ENCODE measurements at places on chromosomes 1 and 21.

DNA sequence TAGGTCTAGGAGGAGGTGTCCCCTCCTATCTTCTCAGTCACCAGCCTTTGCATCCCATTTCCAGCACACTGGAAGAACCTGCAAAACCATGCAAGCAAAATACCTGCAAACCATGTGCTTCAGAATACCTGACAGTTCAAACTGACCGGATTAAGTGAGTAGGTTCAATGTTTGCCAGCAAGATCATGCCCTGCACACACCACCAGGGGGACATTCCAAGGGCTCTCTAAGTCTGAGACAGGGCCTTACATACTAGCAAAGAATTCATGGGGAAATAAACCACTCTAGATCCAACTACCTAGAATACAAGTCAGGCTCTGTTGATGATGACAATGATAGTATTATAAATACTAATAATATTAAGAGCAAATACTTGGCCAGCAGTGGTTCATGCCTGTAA is 27.6 kb downstream of the INPP5B start:
- DNase-seq, result no peak

DNA sequence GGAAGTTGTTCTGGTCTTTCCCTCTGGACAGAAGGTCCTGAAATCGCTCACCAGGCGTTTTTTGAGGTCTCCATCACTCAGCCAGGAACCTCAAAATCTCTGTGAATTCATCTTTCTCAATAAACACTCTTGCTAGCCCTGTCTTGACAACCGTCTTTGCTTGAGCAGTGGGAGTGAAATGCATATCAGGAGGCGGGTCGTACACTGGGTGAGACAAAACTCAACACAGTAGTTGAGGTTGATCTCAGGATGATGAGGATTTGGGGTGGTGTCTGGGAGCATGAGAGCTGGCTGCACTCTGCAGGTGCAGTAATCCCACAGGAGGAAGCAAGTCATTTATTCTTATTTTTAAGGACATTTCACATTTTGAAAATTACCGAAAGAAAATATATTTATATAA is 1.9 kb downstream of the GPR25 start:
- DNase-seq, result no peak

DNA sequence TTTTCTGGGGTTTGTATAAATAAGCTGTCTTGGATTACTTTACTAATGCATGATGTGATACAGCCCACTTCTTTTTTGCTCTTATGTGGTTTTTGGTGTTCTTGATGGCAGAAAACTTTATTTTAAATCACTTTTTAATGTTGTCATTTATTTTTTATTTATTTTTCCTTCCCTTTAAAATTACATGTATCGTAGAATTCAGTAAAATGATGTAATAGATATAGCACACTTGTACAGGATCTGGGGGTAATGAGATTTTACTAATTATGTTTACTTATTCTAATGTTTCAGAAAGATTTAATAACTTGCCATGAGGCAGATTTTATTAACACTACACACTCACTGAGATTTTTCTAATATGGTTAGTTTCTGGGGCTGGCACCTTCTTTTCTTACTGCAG is 701 bp upstream of the B3GALT2 start:
- DNase-seq, result no peak

GRCh38 chr1:244077473-244078220 is 26.6 kb downstream of the ZBTB18 start:
- DNase-seq, result no peak

- DNase-seq, result no peak
Measured at GRCh38 chr21:43797415-43797814, 8.0 kb downstream of the RRP1 start.

DNA sequence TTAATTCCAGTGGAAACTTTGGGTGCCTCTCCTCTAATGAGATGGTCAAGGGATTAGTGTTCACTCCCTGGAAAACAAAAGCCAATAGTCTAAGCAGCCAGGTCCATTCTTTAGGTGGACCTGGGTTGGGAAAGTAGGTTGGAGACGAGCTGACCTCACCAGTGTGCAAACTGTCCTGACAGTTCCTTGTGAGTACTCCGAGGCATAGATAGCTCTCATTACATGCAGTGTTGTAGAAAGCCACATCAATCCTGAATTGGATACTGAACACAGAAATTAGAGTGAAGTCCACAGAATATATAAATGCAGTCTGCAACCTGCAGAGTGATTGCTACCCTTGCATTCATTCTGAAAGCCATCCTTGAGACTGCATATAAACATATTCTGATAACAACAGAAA is 675.1 kb upstream of the CXADR start:
- DNase-seq, result no peak

- no peak for DNase-seq
Measured at GRCh38 chr1:177703888-177704446, 265.9 kb downstream of the SEC16B start.

DNA sequence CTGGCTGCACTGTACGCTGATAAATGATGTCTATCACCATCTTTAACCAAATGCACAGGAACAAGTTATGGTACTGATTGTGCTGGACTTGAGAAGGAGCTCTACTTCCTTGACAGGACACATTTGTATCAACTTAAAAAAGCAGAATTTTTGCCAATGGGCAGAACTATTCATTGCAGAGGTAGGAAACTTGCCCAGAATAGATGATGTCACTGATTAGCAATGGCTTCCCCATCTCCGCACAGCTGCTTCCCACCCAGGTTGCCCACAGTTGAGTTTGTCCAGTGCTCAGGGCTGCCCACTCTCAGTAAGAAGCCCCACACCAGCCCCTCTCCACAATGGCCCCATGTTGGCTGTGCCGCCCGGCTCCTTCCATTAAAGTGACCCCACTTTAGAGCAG is 33.4 kb downstream of the CAPN2 start:
- DNase-seq, result no peak

DNA sequence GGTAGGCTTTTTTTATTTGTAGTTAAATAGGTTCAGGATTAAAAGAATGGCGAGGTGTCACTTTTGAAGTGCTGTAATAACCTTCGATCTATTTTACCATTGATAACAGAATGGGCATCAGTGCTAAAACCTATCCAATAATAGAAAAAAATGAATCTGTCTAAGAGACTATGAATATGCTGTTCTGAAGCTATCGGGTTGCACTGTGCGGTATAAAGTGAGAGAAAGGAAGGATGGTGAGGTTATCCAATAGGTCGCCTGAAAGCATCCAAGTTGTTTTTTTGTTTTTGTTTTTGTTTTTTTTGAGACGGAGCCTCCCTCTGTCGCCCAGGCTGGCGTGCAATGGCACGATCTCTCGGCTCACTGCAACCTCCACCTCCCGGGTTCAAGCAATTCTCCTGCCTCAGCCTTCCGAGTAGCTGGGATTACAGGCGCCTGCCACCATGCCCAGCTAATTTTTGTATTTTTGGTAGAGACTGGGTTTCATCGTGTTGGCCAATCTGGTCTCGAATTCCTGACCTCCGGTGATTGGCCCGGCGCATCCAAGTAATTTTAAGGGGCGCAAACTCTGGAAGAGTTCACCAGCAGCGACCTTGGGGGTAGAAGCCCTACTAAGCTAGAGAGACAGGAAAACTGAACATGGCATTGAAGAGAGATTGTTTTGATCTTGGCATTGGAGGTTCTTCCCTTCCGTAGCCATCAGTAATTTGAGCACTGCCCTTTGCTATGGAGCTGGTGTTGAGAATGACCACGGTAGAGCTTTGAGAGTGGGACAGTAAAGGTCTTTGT is 8.7 kb upstream of the MDM4 start:
- no peak for DNase-seq

GRCh38 chr1:231274119-231274825 is 33.3 kb downstream of the GNPAT start:
- peak; percentile 18 for DNase-seq
